ENCODE measurements at places on chromosomes 13 and 19.

DNA sequence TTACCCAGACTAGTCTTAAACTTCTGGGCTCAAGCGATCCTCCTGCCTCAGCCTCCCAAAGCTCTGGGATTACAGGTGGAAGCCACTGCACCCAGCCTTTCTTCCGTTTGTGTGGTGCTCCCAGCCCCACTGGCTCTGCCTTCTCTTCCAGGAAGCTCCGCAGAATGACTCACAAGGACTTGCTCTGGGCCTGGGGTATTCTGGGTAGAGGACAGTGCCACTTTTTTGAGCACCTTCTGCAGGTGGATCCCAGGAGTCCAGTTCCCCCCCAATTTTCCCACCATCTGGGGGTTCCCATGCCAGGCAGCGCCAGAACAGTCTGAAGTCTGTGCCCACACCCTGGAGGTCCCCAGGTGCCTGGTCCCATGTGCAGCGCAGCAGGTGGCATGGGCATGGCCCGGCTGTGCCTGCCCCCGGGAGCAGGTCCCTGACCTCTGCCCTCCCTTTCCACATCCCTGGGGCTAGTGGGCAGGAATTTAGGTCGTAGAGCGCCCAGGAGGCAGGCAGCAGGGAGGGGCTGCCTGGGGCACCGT is 1.6 kb downstream of the REEP6 start:
- no peak for DNase-seq

DNA sequence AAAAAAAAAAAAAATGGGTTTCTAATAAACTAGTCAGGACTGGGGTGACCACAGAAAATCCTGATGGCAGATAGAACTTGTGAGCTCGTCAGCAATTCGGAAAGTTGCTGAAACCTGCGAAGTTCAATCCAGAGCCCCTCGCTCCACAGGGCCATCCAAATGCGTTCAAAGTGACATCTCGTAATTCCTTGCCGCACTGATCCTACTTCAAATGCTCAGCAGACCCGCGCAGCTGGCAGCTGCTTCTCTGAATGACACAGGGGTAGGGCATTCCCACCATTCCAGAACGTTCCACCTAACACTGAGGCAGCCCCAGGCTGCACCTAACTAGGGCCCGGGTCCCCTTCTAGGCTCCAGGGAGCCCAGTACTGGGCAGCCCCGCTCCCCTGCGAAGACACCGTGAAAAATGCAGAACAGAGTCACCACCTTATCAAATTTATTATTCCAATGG is 4.8 kb upstream of the DAPK3 start:
- no peak for DNase-seq

DNA sequence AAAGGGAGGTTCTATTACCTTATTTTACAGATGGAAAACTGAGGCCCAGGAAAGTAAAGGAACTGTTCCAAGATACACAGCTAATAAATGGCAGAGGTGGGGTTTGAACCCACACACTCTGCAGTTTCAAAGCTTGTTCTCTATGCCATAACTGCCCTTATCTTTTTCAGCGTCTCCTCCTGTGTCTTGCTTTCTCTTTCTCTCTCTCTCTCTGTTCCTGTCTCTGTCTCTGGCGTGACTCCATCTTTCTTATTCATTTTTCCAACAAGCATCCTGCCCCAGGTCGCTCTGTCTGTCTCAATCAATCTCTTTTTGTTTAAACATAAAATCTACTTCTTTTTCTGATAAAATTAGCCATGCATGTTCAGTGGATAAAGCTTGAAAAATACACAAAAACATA is 3.2 kb upstream of the IFNL4 start:
- DNase-seq, result no peak

- no peak for DNase-seq
These were observed 66.8 kb downstream of the CDK8 start for GRCh38 chr13:26320766-26321165.

DNA sequence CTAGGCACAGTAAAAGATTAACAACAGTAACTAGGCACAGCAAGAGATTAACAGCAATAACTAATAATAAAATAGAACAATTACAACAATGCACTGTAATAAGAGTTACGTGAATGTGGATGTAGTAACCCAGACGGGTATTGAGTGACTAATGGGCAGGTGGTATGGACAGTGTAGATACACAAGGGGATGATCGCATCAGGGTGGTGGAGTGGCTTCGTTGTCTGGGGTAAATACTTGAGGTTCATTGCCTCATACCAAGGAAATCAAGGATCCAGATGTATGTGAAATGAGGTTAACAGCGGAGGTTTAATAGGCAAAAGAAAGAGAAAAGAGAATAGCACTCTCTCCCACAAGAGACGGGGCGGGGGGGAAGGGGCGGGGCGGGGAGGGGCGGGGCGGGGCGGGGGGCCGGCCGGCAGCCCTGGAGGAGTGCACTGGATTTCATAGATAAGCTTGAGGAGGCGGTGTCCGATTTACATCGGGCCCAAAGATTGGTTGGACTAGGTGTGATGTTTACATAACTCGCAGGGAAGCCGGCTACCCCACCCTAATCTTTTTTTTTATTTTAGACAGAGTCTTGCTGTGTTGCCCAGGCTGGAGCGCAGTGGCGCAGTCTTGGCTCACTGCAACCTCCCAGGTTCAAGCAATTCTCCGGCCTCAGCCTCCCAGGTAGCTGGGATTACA is 106.3 kb downstream of the KCTD15 start:
- DNase-seq, result no peak

DNA sequence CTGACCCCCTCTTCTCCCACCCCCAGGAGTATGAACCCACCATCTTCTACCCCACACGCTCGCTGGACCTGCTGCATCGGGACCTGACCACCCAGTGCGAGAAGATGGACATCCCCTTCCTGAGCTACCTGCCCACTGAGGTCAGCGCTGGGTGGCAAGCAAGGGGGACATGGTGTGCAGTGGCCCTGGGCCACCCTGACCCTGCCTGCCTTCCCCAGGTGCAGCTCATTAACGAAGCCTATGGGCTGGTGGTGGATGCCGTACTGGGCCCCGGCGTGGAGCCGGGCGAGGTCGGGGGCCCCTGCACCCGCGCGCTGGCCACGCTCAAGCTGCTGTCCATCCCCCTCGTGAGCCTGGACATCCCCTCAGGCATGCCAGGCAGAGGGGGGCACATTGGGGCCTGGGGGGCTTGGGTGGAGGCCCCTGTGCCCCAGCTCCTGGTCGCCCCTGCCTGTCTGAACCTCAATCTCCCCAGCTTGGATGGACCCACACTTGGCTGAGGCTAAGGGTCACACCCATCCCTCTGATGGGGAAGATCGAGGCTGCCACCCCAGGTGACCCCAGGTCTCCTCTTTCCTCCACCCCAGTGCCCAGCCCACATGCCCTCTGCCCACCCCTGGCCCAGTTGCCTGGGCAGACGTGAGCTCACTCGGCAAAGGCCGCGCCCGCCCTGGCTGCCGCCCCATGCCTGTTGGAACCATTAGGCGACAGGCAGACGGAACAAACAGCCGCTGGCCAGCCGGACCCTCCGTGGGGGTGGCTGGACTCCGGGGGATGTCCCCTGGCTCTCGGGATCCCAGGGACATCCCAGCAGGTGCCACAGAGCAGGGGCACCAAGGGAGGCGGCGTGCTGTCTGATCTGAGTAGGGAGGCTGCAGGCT is 2.5 kb upstream of the CILP2 start:
- DNase-seq, result no peak

DNA sequence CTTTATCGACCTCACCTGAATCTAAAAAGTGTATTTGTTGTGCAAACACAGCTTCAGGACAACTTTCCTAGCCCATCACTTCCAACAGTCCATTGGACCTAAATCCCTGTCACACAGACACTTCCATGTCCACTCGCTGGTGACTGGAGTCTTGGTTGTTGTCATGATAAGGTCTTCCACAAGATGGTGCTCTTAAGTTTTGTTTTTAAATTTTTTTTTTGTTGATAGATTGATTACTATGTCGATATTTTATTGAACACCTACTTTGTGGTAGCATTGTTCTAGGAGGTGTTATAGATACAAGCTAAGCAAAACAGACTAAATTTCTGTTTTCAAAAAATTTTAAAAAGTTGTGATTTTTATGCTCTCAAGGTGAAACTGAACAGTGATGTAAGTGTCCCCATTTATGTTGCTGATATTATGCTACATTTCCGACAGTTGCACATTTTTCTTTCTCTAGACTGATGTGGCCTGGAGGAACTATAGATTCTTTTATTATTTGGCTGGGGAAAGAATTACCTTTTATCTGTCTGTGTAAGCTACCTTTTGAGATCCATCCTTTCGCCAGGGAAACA is 8.1 kb upstream of the ERICH6B start:
- DNase-seq, result no peak

GRCh38 chr19:47240996-47241918 is 10.3 kb upstream of the BBC3 start:
- DNase-seq, result no peak

DNA sequence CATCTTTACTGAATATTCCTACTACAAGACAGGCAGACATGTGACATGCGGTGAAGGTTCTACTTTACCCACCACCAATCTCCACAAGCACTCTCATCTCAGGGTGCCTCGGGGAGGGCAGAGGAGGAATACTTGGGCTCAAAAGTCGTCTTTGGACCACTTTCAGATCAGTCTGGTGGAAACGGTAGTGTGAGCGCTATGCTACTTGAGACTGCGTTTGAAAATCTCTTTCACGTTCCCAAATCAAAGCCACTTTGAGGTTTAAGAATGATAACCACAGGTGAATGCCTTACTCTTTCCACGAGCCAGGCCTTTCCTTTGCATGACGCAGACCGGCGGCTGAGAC is 1.5 kb upstream of the SOX1 start:
- DNase-seq, result no peak

GRCh38 chr19:17549085-17549740 is 6.2 kb upstream of the COLGALT1 start:
- no peak for DNase-seq

DNA sequence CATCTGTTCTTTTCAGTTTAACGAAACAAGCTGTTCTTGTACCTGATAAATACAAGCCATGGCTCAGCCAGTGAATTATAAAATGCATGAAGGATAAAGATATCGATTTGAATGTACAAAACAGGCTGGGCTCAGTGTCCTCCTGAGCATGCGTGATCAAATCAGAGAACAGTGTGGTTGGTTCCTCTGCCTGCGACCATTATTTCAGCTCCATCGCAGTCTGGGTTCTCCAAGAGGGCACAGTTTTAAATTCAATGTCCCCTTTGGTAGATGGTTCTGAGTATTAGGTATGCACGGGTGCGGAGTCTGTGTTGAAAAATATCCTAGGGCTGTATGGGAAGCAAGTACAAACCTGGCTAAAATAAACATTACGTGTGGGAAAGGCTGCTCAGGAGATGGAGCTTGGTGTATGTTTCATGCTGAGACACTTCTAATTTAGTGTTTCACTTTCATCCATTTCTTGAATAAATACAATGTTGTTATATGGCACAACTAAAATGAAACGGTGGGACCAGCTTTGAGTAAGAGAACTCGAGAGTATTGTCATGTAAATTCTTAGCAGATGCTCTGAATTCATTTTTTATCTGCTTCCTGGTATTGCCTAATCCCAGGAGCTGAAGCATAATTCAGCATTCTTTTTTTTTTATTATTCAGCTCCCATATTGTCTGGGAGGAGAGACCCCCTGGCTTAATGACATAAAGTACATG is 458.7 kb downstream of the MYO16 start:
- DNase-seq, result no peak

- DNase-seq, result no peak
These were observed 18.3 kb downstream of the VWA8 start for GRCh38 chr13:41942462-41943094.

GRCh38 chr13:24183741-24184182 is 23.2 kb downstream of the SPATA13 start:
- no peak for DNase-seq

- DNase-seq, result peak; percentile 13
These were observed 7.0 kb upstream of the TMC4 start for GRCh38 chr19:54179921-54180461.

GRCh38 chr13:60689076-60689475 is 292.1 kb downstream of the TDRD3 start:
- no peak for DNase-seq

DNA sequence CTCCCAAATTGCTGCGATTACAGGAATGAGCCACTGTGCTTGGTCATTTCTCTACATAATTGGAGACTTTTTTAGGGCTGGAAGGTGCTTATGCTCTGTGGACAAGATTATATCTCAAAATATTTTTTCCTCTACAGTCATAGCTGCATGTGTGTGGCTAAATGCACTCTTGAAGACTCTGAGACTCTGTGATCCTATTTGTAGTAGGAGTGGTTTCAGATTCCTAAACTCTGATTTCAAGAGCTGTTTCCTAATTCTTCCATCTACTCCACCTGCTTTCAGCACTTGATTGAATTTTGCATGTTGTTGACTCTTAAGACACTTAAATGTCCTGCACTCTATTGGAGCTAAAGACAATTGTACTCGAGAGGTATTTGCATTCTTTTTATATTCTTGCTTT is 78.0 kb downstream of the KLF5 start:
- no peak for DNase-seq

DNA sequence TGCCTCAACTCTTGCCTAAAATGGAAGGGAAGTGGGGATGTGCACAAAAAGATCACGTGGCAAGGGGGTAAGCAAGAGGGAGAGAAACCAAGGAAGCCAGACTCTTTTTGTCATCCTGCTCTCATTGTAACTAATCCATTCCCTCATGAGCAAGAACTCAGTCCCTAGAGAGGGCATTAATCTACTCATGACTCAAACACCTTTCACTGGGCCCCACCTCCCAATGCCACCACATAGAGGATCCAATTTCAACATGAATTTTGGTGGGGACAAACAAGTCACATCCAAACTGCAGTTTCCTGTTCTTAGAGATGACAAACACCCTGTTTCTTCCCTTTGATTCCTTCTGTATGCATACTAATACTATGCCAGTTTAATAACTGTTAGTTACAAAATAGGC is 11.2 kb upstream of the CHST8 start:
- DNase-seq, result no peak

- no peak for DNase-seq
These were observed 154.2 kb downstream of the TM9SF2 start for GRCh38 chr13:99655351-99656091.

- DNase-seq, result no peak
These were observed 14.7 kb downstream of the CCDC169 start for GRCh38 chr13:36282821-36283432.

DNA sequence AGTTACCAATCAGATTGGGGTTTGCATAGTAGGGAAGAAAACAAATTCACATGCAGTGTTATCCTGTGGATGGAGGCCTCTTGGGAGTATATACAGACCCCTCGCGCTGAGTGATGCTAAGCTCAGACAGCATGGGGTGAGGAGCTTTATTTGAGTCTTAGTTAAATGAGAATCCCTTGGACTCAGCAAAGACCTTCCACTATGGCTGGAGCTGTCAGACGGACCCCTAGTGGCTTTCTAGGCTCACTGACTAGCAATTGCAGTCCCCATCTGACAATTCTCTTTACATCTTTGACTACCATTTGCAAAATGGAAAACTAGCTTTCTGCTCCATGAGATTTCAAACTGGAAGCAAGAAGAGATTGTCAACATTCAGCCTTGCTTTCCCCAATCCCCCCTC is 90.4 kb downstream of the STOML3 start:
- DNase-seq, result no peak

- DNase-seq, result no peak
These were observed 118.8 kb downstream of the NUFIP1 start for GRCh38 chr13:44870456-44870929.

DNA sequence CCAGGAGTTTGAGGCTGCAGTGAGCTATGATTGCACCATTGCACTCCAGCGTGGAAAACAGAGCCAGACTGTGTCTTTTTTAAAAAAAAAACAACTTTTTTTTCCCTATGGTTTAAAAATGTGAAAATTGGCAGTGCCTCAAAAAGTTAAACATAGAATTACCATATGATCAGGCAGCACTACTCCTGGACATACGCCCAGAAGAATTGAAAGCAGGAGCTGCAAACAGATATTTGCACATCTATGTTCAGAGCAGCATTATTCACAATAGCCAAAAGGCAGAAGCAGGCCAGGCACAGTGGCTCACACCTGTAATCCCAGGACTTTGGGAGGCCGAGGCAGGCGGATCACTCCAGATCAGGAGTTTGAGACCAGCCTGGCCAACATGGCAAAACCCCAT is 3.8 kb upstream of the RETN start:
- DNase-seq, result no peak
